ENCODE measurements at places on chromosomes 11 and 22. TPM values are rescaled to one million over a fixed set of nuclear protein-coding genes. Genes with fewer than 3 reads are reported as not detected.

- H3K36me3 ChIP-seq = peaks cover 10% of the 10 kb centered on the region
- no peak overlapping the region for H3K4me3 ChIP-seq
- H3K27me3 ChIP-seq = peaks cover 20% of the 10 kb centered on the region
- DNase-seq = no peak
- peaks cover 20% of the 10 kb centered on the region for H3K4me1 ChIP-seq
Measured at GRCh38 chr11:628056-628455, 1.1 kb upstream of the SCT start.

DNA sequence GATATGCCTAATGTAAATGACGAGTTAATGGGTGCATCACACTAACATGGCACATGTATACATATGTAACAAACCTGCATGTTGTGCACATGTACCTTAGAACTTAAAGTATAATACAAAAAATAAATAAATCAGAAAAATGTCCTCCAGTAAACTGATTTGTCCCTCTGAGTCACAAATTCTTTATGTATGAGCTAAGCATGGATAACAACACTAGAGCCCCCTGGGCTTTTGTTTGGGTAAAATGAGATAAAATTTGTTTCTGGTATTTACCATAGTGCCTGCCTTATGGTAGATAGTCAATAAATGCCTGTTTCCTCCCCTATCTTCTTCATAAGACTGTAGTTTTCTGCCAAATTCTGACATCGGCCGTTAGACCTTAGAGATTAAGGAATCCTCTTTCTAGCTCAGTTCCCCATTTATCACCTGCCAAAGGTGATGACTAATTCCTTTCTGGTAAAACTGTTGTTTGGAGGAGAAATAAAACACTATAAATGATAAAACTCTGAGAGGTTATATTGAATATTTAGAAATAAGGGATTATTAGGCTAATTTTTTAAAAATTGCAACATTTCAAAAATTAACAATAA, 43.6 kb upstream of the LUZP2 start:
- no peak for DNase-seq
- H3K27ac ChIP-seq = no peak overlapping the region
- H3K27me3 ChIP-seq = no peaks in the 10 kb centered on the region
- H3K4me3 ChIP-seq = no peak overlapping the region

- no peaks in the 10 kb centered on the region for H3K27me3 ChIP-seq
- H3K4me1 ChIP-seq = peaks cover 48% of the 10 kb centered on the region
- no peak for DNase-seq
Measured at GRCh38 chr11:72813740-72814285, 398 bp upstream of the ATG16L2 start.

DNA sequence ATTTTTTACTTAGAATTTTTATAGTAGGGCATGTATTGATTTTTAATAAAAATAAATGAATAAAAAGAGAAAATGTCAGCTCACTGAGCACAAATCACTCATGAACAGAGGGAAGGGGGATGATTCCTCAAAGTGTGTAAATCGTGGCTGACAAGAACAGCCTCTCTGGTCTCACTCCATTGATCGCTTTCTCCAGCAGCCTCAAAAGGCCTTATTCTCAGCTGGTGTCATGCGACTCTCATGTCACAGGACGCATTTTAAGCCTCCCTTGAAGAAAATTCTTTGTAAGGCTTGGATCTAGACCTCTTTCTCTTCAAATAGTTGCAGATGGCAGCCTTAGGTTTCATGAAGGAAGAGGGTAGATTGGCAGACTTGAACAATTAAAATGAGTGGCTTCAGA, 33.9 kb upstream of the SLC5A12 start:
- H3K4me3 ChIP-seq = no peak overlapping the region
- no peaks in the 10 kb centered on the region for H3K27me3 ChIP-seq
- no peak for DNase-seq
- H3K36me3 ChIP-seq = no peaks in the 10 kb centered on the region

Gene HSPB2
- total RNA-seq = not detected

DNA sequence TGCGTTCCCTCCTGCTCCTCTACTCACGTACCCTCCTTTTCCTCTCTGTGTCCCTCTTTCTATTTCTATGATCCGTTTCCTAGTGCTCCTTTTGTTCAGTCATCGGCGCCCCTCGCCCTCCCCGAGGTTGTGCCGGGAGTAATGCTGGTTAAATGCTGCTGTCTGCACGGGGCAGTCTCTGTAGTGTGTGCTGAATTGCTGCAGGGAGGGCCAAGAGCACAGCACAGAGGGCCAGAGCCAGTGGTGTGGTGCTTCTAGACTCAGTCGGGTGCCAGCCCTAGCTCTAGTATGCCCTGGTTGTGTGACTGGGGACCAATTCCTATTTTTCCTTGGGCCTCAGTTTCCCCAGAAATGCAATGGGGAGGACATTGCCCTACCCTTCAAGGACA, 98.3 kb downstream of the PKNOX2 start:
- no peaks in the 10 kb centered on the region for H3K4me1 ChIP-seq
- DNase-seq = no peak
- H3K27ac ChIP-seq = no peak overlapping the region
- peaks cover 22% of the 10 kb centered on the region for H3K27me3 ChIP-seq

DNA sequence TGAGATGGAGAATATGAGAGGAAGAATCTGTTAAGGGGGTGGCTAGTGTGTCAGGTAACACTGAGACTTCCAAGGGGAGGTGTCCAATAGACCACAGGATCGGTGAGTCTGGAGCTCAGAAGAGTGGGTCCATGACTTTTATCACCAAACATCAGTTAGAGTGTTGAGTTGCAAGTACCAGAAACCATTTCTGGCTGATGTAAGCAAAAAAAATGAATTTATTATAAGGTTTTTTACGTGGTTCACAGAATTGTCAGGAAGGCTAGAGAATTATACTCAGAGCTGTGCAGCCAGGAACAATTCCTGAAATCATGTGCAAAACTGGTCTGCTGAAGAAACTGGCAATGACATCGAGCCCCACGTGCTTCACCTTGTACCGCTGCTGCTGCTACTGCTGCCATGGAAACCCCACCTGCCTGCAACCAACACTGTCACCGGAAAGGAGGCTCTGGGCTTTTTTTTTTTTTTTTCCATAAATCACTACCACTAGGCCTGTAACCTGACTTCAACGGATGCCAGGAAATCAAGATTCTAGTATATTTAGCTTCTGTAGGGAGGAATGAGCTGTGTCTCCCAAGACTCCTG, 16.6 kb upstream of the STK33 start:
- peak; percentile 56 for DNase-seq
- H3K4me3 ChIP-seq = no peak overlapping the region
- H3K36me3 ChIP-seq = no peaks in the 10 kb centered on the region
- H3K27ac ChIP-seq = peak overlapping the region; percentile 38
- H3K4me1 ChIP-seq = peaks cover 13% of the 10 kb centered on the region
- H3K27me3 ChIP-seq = peaks cover 2% of the 10 kb centered on the region

Gene RASL10A
- total RNA-seq = 0.65 TPM
